ENCODE measurements at places on chromosomes 5 and 9. TPM values are rescaled to one million over a fixed set of nuclear protein-coding genes. Genes with fewer than 3 reads are reported as not detected.

DNA sequence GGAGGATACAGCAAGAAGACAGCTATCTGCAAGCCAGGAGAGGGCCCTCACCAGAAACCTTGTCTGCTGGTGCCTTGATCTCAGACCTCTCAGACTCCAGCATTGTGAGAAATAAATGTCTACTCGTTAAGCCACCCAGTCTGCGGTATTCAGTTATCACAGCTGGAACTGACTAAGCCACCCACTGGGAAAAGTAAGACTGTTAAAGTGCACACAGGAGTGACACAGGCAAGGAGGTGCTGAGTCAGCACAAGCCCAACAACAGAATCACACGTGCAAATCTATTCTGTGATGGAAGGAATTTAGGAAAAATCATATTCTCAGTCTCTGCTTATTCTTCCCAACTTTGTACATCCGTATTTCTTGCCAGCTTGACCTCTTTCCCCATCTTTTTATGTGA, 200.0 kb downstream of the NR2F1-AS1 start:
- DNase-seq, result no peak

DNA sequence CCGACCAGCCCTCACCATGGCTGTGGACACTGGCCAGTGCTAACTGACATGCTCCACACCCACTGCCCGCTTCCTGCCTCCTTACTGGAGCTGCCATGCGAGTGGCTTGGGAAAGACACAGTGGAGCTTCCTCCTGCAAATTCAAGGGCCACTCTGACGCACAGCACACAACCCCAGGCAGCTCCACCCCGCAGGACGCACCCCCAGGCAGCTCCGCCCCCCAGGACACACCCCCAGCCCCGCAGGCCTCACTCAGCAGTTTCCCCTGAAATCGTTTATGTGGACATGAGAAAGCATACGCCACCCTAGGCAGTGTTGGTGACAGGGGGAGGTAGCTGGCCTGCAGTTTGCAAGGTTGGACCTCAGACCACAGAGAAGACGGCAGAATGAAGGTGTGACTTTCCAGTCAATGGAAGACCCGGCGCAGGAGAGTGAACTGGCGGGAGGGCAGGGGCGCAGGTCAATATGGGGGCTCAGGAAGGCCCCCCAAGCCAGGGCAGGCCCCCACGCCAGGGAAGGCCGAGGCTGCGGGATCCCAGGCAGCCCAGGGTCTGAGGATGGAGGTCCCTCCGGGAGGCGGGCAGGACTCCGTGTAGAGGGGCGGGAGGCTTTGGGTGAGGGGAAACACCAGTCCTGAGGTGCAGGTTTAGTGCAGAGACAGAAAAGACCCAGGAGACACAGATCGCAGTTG, 21.6 kb downstream of the LPCAT1 start:
- no peak for DNase-seq

- DNase-seq, result no peak
Measured at GRCh38 chr9:18821788-18822187, 211.2 kb downstream of the SAXO1 start.

GRCh38 chr5:159316519-159317383, 13.5 kb downstream of the IL12B start:
- DNase-seq, result peak; percentile 20

DNA sequence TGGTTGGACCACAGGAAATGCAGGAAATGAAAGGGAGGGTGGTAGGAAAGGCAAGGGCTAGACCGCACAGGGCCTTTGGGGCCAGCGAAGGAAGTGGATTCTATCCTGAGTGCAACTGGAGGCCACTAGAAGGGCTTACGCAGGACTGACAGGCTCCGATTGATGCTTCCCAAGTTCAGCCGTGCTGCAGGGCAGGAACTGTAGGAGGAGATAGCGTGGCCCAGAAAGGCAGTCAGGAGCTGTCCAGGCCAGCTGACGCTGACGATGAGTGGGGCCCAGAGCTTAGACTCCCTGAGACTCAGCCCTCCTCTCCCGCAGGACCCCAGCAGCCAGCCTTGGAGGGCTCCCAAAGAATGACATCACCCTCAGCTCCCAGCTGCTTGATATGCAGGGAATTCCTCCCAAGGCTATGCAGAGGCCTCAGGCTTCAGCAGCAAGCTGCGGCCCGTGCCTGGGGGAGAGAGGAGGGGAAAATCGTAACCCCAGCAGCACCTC, 48.8 kb downstream of the KCNIP1 start:
- DNase-seq, result peak; percentile 80

The SPINK7 gene
- total RNA-seq, result not detected

The MARVELD2 gene
- 2.3 TPM for total RNA-seq

The GRM6 gene
- total RNA-seq, result not detected

The GAPT gene
- 0.75 TPM for total RNA-seq

The TARS1 gene
- 79.1 TPM for total RNA-seq

The ANKH gene
- total RNA-seq, result 177 TPM

Data from heart left ventricle (tissue), 16 donors.